ENCODE measurements at places on chromosomes 5 and 9.

DNA sequence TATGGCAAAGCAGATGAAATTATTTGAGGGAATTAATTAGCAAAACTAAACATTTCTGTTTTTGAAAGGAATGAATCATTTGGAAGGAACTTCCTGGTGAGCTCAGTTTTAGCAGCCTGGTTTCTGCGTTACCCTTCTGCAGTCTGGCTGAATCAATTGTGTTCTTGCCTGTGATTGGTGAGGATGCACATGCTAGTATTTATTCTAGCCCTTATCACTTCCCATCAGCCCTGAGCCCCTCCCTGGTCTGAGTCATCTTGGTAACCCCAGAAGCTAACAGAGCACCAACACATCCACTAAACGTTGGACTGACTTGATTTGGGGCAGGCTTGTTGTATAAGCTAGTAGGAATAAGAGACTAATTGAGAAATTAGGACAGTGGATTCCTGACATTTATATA, 6.6 kb downstream of the TJP2 start:
- no peak for DNase-seq

DNA sequence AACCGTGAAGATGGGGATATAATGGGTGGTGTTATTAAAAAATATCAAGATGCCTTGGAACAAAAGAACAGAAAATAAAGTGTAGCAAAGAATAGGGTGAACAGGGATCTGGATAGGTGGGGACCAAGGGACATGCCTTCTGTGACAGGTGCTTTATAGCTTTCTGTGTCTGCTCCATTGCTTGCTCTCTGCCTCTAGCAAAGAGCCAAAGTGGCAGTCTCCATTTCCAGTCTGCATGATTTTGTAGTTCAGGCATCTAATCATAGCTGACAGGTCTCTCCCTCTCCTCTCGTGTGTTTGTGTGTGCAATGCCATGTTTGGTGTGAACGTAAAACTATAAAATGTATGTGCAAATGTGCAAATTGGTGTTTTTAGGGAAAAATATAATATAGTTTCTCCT, 35.0 kb downstream of the LRRTM2 start:
- DNase-seq, result no peak

DNA sequence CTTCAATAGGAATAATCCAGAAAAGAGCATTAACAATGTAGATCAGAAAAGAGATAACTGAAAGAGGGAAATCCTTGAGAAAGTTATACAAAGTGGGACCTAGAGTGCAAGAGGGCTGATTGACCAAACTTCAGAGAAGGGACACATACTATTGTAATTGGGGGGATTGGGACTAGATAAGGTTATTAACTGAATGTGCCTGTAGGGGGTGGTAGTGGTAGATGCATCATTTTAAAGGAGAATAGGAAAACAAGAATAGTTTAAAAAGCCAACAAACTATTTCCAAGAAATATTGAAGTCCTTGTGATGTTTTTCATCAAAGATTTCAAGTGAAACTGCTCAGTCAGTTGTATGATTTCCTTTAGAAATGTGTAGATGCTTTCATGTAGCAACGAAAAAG, 468.5 kb downstream of the TAF11L14 start:
- DNase-seq, result no peak

GRCh38 chr9:93308158-93308602, 124.2 kb downstream of the WNK2 start:
- DNase-seq, result no peak

DNA sequence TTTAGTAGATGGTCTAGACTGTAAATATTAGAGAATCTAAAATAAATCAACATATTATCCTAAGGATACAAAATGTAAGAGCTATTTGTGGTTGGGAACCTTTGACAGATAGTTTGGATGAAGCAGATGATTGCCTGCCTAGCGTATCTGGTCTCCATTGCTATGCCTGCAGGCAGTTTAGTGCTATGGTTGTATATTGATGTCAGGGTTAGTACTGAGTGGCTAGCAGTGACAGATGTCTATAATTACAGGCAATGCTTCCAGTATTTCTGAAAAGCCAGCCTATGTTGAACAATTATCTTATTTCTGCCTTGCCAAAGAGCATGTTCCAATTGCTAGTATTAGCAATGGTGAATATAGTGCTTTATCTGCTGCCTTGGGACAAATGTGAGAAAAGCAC, 151.3 kb upstream of the TLX3 start:
- no peak for DNase-seq

DNA sequence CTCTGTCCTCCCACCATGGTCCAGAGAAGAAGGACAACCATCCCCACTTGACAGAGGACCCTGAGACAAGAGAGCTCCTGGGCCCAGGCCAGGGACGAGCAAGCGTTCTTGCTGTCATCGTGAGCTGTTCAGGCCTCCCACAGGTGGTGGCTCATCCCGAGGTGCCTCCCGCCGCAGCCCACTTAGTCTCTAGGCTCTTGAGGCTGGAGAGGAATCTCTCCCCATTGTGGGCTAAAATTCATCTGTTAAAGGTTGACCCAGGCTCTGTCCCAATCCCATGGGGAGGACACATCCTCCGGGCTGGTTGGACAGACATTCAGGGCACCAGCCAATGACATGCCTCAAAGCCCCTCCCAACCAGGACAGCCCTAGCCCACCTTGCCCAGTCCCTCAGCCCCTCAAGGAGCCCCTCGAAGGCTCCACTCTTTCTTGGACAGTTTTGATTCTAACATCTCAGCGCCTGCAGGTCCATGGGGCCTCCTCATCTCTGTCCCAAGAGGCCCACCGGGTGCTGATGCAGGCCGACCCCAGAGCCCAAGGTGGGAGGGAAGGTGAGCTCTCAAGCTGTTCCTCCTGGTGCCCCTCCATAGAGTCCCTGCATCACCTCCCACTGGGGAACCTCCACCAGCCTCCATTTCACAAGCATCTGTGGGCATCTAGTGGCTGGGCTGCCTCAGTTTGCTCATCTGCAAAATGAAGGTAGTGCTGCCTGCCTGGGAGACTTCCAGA, 52.9 kb downstream of the BARX1 start:
- peak; percentile 10 for DNase-seq

GRCh38 chr9:124419832-124420489, 4.7 kb upstream of the PSMB7 start:
- no peak for DNase-seq

- DNase-seq, result no peak
These were observed 173.3 kb downstream of the COL23A1 start for GRCh38 chr5:178416919-178417318.

DNA sequence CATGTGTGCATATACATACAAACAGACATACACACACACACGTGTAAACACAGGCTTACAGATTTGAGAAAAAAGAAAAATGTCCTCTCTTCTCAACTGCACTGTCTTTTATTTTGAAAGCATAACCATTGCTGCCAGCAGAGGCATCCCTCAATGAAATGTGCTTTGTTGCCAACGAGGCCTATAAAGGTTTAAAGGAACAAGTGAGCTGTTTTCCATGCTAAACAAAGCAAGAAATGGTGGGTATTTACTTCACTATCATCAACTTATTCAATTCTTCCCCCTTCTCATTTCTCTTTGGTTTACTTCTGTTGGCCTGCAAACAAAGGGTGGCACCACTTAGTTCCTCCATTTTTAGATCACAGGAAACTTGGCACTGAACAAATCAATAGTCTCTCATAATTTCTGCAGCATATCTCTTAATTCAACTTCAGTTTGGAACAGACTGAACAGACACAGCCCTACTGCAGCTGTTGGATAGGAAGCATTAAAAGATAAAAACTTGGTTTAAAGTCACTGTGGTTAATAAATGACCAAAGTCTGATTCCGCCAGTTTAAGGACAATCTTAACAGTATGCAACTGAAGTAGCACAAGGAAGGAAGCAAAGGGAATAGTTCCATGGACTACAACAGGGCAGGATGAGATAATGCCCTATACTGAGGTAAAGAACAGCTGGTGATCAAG, 21.7 kb downstream of the TTC33 start:
- DNase-seq, result no peak

GRCh38 chr5:2250365-2250950, 367.7 kb upstream of the IRX4 start:
- DNase-seq, result no peak

DNA sequence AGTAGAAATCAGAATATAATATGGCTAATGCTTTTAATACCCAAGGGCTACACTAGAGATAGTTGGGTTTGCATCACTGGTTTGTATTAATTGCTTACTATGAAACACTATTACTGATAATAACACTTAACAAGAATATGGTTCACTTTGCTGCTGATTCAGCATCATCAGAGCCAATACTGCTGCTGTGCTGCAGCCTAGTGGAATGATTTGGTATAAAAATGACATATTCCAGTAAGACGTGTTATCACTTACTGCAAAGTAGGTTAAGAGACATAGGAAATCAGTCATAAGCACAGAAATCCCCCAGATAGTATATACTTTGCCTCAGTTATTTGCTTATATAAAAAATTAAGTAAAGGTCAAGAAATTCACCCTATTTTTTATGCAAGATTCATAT, 2.8 kb downstream of the CDH10 start:
- DNase-seq, result no peak

DNA sequence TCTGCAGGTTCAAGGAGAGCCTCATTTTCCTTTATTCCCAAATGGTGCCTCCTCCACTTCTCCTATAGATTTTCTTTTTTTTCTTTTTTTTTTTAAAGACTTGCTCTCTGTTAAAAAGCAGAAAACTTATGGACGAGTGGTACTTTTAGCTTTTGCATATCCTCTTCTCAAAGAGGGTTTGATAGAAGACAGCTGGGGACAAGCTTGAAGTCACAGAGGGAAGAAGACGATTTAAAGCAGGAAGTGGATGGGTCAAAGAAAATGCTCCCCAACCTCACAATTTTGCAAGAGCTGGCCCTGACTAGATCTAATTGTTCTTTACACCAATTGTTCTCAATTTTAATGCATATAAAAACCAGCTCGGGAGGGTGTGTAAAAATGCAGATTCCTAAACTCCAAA, 48.9 kb downstream of the APBA1 start:
- no peak for DNase-seq

- no peak for DNase-seq
These were observed 82.4 kb downstream of the PCSK1 start for GRCh38 chr5:96350678-96351077.

- no peak for DNase-seq
These were observed 157.2 kb downstream of the EFNA5 start for GRCh38 chr5:107513337-107514085.

DNA sequence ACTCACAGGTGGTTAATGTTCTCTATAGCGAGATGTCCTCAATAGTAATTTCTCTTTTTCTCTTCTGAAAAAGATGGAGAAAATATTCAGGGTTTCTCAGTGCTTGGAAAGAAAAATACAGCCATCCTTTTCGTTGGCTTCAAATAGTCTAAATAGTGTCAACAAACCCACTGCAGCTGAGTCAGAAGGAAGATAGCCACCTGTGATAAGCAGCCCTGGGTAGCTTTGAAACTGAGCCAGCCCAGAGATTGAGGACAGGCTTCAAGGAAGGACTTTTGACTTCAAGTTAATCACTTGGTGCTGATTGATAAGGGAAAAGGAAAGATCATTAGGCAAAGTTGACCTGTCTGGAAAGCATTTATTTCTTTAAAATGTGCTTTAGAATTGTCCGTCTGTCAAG, 78.7 kb upstream of the TYRP1 start:
- DNase-seq, result no peak

- no peak for DNase-seq
These were observed 551 bp upstream of the CAAP1 start for GRCh38 chr9:26893030-26893676.

DNA sequence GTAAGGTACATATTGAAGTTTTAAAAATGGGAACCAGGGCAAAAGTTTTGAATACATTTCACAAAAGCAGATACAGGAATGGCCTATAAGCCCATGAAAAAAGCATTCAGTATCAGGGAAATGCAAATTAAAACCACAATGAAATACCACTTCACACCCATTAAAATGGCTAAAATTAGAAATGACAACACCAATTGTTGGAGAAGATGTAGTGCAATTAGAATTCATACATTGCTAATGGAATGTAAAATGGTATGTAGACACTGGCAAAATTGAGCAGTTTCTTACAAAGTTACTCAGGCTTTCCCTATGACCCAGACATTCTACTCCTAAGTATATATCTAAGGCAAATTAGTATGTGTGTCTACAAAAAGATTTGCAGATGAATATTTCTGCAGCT, 34.2 kb downstream of the CDC14B start:
- no peak for DNase-seq

DNA sequence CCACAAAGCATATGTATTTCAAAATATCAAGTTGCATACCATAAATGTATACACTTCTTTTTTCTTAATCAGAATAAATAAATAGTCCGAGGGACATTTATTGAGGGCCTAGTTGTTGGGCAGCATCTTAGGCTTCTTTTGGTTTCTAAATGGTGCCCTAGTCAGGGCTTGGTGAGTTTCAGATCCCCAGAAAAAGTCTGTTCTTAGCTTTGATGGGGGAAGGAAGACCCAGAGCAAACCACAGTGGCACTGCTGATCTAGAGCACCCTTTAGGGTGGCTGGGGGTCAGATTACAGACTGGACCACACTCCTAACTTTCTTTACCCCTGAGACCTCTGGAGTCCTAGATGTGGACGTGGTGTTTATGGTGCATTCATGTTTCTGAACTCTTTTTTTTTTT, 97.8 kb downstream of the C9orf152 start:
- no peak for DNase-seq

DNA sequence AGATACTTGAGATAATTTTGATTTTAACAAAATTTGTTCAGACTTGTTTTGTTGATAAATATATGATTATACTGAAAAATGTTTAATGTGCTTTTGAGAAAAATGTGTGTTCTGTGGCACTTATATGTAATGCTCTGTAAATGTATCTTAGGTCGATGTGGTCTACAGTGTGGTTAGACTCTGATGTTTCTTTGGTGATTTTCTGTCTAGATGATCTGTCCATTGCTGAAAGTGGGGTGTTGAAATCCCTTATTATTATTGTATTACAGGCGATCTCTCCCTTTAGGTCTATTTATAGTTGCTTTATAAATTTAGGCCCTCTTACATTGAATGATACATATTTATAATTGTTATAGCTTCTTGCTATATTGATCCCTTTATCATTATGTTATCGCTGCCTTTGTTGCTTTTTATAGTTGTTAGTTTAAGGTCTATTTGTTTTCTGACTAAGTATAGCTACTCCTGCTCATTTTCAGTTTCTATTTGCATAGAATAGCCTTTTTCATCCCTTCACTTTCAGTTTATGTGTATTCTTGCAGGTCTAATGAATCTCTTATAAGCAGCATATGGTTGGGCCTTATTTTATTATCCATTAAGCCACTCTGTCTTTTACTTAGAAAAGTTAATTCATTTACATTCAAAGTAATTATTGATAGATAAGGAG, 124.3 kb downstream of the MRPS30 start:
- DNase-seq, result no peak

DNA sequence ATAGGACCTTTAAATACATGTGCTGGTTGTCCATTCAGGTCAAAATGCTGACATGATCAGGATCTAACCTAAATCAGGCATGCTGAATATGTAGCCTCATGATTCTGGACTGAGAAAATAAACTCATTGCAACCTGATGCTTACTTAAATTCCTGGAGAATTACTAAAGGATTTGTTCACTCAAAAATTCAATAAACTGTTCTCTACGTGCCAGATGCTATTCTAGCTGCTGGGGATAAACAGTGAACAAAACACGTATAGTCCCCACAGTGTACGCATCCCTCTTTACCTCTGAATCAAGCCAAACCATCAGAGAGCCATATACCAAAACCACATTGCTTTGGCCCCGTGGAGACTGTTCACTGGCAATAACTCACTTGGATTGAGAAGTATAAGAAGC, 6.1 kb downstream of the SCAI start:
- DNase-seq, result no peak

GRCh38 chr5:91257301-91257700, 125.8 kb downstream of the ARRDC3 start:
- no peak for DNase-seq

All from left hindlimb (tissue), 1 donor.